ENCODE measurements at places on chromosomes 13 and 19. TPM values are rescaled to one million over a fixed set of nuclear protein-coding genes. Genes with fewer than 3 reads are reported as not detected.

DNA sequence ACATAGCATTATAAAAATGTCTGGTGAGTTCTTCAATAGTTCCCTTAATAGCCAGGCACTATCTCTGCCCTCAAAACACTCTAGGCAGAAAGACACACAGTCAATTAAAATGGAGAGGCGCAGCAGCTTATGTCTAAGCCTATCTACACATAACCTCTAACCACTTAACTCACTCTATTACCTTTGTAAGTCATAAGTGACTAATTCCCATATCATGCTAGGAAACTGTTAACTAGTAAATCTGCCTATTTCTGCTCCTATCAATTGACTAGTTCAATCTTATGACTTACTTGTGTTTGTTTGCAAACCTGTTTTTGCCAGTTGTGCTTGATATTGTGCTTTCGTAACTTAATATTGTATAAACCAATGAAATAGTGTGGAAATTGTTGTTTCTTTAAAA, 3.2 kb downstream of the CCDC122 start:
- H3K27ac ChIP-seq = no peak overlapping the region
- H3K4me3 ChIP-seq = no peak overlapping the region
- H3K4me1 ChIP-seq = peaks cover 1% of the 10 kb centered on the region
- H3K36me3 ChIP-seq = no peaks in the 10 kb centered on the region
- H3K27me3 ChIP-seq = no peaks in the 10 kb centered on the region

- H3K36me3 ChIP-seq = no peaks in the 10 kb centered on the region
- H3K4me1 ChIP-seq = no peaks in the 10 kb centered on the region
- H3K4me3 ChIP-seq = no peak overlapping the region
- no peak overlapping the region for H3K27ac ChIP-seq
- H3K27me3 ChIP-seq = no peaks in the 10 kb centered on the region
Observed at GRCh38 chr13:111916201-111916600, 150.7 kb upstream of the SOX1 start.

- H3K27me3 ChIP-seq = no peaks in the 10 kb centered on the region
- H3K4me3 ChIP-seq = no peak overlapping the region
- no peak overlapping the region for H3K27ac ChIP-seq
- no peaks in the 10 kb centered on the region for H3K36me3 ChIP-seq
- H3K4me1 ChIP-seq = no peaks in the 10 kb centered on the region
- no peak for DNase-seq
Observed at GRCh38 chr19:788983-789700, 8.1 kb upstream of the PTBP1 start.

GRCh38 chr19:39126312-39127187, 964 bp downstream of the PAK4 start:
- H3K4me1 ChIP-seq = peaks cover 17% of the 10 kb centered on the region
- H3K27ac ChIP-seq = peak overlapping the region; percentile 62
- H3K27me3 ChIP-seq = no peaks in the 10 kb centered on the region
- no peaks in the 10 kb centered on the region for H3K36me3 ChIP-seq

- DNase-seq = no peak
- H3K36me3 ChIP-seq = no peaks in the 10 kb centered on the region
- no peaks in the 10 kb centered on the region for H3K4me1 ChIP-seq
Observed at GRCh38 chr13:69108486-69108885, 999.1 kb upstream of the ATXN8OS start.

GRCh38 chr19:1222394-1222793, 15.4 kb downstream of the CBARP start:
- H3K36me3 ChIP-seq = no peaks in the 10 kb centered on the region
- H3K4me1 ChIP-seq = peaks cover 3% of the 10 kb centered on the region
- DNase-seq = no peak
- peak overlapping the region; percentile 29 for H3K27ac ChIP-seq
- no peaks in the 10 kb centered on the region for H3K27me3 ChIP-seq
- no peak overlapping the region for H3K4me3 ChIP-seq

GRCh38 chr13:80712026-80712425, 371.1 kb upstream of the SPRY2 start:
- no peak for DNase-seq
- no peaks in the 10 kb centered on the region for H3K27me3 ChIP-seq
- no peaks in the 10 kb centered on the region for H3K36me3 ChIP-seq
- no peak overlapping the region for H3K4me3 ChIP-seq

GRCh38 chr19:13942023-13942684, 3.9 kb upstream of the PODNL1 start:
- H3K4me1 ChIP-seq = peaks cover 6% of the 10 kb centered on the region
- H3K27me3 ChIP-seq = no peaks in the 10 kb centered on the region
- H3K27ac ChIP-seq = no peak overlapping the region
- H3K4me3 ChIP-seq = no peak overlapping the region

DNA sequence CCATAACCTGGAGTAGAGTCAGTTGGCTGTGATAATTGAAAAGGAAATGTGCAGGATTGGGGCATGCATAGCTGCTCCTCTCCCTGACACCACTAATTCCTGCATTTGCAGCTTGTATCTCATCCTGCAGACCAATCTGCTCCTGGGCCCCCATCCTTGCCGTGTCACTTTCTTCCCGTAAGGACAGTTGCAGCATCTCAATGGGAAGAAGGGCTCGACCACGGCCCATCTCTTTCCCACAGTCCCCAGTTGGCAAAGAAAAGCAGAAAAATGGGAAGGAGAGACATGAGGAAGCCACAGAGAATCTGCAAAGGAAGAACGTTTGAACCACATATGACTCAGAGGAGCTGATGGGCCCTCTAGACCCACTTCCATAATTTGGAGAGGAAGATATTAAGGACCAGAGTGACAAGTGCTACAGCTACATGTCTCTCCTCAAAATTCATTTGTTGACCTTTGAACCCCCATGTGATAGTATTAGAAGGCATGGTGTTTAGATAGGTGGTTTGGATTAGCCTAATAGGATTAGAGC, 1.8 kb upstream of the SIGLEC12 start:
- no peak overlapping the region for H3K4me3 ChIP-seq
- no peak for DNase-seq

GRCh38 chr19:48844472-48844871, 8.2 kb upstream of the HSD17B14 start:
- no peaks in the 10 kb centered on the region for H3K4me1 ChIP-seq
- no peak overlapping the region for H3K4me3 ChIP-seq
- no peaks in the 10 kb centered on the region for H3K36me3 ChIP-seq

Gene NKG7
- 3.1 TPM for total RNA-seq

Gene STOML3
- 8.6 TPM for total RNA-seq

Gene FGF21
- not detected for total RNA-seq

Gene SIGLECL1
- total RNA-seq = not detected

Gene CALR3
- not detected for total RNA-seq
